Left cardiac atrium (tissue), 4 donors: ENCODE measurements at places on chromosomes 11 and 22. TPM values are rescaled to one million over a fixed set of nuclear protein-coding genes. Genes with fewer than 3 reads are reported as not detected.

DNA sequence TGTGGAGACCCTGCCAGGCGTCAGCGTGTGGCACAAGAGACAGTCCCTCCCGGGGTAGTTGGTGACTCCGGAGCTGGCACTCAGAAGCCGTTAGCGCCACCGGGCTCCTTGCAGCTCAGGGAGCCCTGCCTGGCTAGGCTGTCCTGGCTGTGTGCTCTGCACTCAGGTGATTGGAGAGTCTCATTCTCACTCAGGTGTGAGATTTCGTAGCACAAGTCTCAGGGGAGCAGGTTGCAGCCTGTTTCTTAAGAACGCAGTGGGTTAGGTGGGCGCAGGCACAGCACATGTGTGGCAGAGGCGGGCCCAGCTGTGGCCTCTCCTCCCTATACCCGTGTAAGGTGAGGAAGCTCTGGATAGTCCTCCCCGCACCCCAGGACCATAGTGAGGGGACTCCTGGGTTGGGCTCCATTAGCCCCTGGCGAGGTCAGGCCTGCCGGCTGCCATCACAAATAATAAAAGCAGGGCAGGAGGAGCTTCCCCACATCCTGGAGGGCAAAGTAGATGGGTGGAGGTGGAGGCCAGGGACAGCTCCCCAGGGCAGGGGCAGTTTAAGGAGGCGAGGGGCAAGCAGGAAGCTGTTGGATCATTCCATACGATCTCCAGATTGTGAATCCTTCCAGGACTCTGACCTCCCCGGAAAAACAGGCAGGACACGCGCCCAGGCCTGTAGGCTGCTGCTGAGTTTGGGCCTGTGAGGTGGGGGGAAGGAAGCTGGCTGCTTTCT lies 39.4 kb downstream of the SBF1 start:
- peak; percentile 23 for DNase-seq

- DNase-seq: no peak
These were observed 3.0 kb upstream of the MS4A7 start for GRCh38 chr11:60375316-60375715.

- DNase-seq: peak; percentile 38
These were observed 57.4 kb downstream of the NECTIN1 start for GRCh38 chr11:119671561-119672015.

GRCh38 chr11:2123628-2123960 lies 15.6 kb downstream of the IGF2 start:
- no peak for DNase-seq

- DNase-seq: no peak
These were observed 66.0 kb upstream of the ZBED5 start for GRCh38 chr11:10923882-10924281.

DNA sequence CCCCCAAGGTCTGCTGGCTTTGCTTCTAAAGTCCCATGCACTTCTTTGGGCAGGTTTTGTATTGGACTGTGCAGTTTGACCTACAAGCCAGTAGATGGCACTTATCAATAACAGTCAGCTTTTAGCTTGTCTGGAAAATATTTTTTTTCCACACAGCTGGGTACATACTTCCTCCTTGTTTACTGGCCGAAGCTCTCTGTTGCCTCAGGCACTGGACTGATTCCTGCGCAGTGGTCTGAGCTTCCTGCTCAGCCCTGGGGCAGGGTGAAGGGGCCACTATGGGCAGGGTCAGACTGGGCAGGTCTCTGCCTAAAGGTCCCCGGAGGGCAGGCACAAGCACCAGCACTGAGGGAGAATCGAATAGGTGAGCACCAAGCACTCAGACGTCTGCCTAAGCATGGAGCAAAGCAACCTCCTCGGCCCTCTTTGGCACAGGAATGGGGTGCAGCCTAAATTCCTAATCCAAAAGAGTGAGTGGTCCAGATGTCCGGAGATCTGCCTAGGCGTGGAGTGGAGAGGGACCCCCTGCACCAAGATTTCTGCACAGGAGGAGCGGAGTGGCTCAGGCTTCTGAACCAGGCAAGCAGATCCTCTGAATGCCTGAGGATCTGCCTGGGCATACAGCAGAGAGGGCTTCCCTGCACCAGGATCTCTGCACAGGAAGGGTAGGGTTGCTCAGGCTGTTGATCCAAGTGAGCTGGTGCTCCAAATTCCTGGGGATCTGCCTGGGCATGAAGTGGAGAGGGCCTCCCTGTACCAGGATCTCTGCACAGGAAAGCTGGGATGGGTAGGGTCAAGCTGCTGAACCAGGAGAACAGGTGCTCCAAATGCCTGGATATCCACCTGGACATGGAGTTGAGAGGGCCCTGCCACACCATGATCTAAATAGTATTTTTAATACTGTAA lies 105.9 kb upstream of the C11orf58 start:
- DNase-seq: no peak

DNA sequence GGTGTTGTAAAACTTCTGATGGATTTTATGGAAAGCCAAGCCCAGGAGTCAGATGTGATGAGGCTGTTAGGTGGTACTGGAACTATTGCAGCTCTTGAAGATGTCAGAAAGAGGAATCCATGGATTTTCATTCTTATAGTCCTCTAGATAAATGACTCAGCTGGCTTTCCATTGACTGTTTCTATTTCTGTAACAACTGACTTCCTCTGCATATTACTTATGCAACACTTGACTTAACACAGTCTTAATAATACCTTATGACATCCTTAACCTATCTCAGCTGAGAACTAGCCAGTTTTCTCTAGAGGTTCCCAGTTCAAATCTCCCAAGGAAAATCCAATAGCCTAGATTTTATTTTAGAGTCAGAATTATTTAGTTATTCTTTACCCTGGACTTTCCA lies 263.8 kb downstream of the LUZP2 start:
- no peak for DNase-seq

DNA sequence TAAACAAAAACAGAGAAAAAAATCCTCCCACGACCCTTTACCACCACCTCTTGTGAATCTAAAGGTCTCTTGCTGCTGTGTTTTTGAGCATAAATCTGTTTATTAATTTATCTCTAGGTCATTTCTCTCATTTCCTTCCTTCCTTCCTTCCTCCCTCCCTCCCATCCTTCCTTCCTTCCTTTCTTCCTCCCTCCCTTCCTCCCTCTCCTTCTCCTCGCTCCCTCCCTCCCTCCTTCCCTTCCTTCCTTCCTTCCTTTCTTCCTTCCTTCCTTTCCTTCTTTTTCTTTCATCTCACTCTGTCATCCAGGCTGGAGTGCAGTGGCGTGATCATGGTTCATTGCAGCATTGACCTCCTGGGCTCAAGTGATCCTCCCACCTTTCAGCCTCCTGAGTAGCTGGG lies 13.5 kb upstream of the APOBEC3A start:
- DNase-seq: no peak

GRCh38 chr22:39215070-39215396 lies 29.7 kb downstream of the PDGFB start:
- no peak for DNase-seq

GRCh38 chr11:106459135-106459534 lies 381.7 kb downstream of the AASDHPPT start:
- DNase-seq: no peak

DNA sequence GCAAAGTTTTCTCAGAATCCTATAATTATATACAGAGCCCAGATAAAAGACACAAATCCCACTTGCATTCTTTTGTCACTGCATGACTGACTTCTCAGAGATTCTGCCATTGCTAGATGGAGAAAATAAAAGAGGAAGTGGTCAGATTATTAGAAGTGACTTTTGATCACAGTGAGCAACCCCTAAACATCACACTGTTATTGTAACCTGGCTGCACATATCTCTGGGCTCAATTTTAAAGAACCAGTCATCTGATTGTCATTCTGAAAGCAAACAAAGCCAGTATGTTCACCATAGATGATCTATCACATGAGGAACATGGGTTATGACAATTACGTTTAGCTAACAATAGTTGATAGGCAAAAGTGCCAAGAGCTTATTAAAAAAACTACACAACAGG lies 47.8 kb downstream of the COPB1 start:
- no peak for DNase-seq

- DNase-seq: no peak
These were observed 42.4 kb downstream of the FCHSD2 start for GRCh38 chr11:73099512-73100266.

DNA sequence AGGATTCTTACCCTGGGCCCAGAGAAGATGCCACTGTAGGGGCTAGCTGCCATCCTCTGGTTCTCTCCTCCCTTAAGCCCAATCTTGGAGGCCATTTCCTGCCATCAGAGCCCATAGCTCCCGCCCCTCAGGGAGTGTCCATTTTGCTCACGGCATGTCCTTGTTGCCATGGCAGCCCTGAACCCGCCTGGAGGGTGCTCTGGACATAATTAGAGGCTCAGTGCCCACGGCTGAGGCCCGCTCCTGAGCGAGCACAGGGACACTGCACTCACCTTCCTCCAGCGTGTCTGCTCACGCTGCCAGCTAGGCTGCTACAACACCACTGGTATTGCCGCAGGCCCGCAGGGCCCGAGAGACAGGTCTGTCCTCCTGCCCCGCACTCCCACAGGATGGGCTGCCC lies 11.1 kb upstream of the SUSD2 start:
- no peak for DNase-seq

- DNase-seq: peak; percentile 46
These were observed 585.4 kb downstream of the SOX6 start for GRCh38 chr11:15770798-15771414.

GRCh38 chr22:26702906-26703830 lies 45.8 kb downstream of the MIAT start:
- DNase-seq: no peak

- DNase-seq: no peak
These were observed 149.5 kb downstream of the PGR start for GRCh38 chr11:100980156-100980555.

GRCh38 chr22:49422701-49423100 lies 405.0 kb downstream of the BRD1 start:
- DNase-seq: no peak

DNA sequence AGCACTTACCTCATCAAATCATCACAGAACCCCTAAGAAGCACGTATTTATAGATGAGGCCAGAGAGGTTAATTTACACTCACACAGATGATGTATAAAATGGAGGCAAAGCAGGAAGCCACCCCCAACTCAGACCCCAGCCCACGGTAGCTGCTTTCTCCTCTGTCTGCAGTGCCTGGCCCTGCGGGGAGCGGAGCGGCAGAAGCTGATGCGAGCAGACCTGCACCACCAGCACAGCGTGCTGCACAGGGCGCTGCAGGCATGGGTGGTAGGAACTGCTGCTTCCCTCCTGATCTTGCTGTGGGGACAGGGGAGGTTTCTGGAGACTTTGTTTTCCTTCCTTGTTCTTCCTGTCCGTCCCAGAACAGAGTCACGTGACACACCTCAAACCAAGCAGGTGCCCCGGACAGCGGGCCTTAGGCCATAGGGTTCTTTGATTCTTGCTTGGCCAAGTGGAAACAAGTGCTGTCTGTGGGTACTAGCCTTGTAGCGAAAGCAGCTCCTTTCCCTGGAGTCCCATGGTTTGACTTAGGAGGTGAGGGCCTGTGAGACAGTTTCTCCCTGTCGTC lies 57.8 kb downstream of the PISD start:
- DNase-seq: no peak

DNA sequence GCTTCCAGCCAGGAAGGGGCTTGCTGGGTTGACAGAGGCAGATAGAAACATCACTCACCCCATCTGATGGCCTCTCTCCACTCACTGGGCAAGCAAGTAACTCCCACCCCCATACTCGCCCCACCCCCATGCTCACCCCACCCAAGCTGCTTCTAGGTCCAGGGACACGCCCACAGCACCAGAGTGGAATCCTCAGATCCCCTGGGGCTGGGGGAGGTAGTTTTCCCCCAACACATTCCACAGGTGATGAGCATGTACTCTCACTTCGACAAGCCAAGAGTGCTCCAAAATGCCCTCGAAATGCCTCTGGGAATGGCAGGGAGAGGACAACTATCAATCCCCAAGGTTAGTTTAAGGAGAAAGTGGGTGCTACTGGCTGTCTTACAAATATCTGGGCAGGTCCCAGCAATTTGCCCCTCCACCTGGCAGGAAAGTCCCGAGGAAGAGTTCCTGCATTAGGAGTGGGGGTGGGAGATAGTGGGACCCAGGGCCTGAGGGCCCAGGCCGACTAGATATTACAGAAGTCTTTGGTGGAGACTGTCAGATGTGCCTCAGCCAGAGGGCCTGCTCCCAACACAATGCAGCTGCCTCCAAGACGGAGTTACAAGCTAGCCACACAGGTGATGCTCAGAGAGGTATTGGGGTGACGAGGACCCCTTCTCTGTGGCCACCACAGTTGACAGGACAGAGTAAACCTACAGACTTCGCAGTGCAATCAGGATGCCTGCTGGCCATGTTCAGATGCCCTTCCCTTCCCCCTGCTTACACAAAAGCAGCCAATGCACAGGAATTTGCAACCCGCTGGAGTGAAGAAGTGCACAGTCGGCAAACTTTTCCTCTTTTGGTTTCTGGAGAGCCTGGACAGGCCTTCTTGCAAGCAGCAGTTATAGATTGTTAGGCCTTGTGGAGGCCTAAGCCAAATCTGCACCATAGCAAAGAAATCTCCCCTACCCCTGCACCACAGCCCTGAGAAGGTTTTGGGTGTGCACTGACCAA lies 2.9 kb upstream of the LMO1 start:
- DNase-seq: no peak

DNA sequence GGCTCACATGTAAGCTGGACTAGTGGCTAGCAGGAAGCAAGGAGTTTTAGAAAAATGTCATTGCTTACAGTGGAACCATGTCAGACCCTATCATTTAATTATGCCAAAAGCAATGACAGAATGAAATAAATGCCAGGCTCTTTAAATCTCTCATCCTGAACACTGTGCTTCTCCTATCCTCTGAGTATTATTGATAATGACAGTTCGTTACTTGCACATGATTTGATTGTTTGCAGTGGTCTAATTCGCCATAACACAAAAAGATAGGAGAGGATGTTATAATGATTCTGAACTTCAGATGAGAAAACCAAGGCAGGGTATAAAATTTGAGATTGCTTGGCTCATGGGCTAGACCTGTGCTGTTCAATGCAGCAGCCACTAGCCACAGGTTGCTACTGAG lies 68.2 kb downstream of the FLI1 start:
- DNase-seq: no peak

GRCh38 chr11:9077164-9077563 lies 14.2 kb downstream of the SCUBE2 start:
- DNase-seq: no peak

DNA sequence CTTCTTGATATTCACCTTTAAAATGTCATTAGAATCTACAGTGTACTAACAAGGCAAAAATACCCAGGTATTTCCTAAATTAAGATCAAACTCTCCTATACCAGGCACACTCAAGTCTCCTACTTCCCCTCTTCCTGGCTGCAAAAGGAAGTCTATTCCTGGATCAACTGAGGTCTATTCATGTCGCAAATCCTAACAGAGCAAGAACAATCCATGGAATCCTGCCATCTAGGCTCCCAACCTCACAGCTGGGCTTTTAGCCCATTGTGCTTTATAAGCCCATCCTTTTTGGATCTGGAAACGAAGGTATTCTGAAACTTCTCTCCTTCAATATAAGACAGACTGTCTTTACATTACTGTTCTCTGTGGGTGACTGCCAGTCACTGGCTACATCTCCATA lies 161.8 kb downstream of the SOX6 start:
- no peak for DNase-seq

Gene MRPL48
- 37.3 TPM for total RNA-seq

Gene TSGA10IP
- not detected for total RNA-seq

Gene H19
- total RNA-seq: 390 TPM

Gene RAB38
- total RNA-seq: 2.2 TPM

Gene ARSA
- total RNA-seq: 27.0 TPM

Gene NAALAD2
- total RNA-seq: 0.68 TPM

Gene ABCG4
- 1.8 TPM for total RNA-seq

Gene MRGPRE
- total RNA-seq: 0.15 TPM

Gene TBX1
- 0.47 TPM for total RNA-seq

Gene SYNGR1
- 60.8 TPM for total RNA-seq

Gene CNGA4
- total RNA-seq: not detected

Gene MPPED2
- total RNA-seq: 2.9 TPM
